ENCODE measurements at places on chromosomes 1 and 21. TPM values are rescaled to one million over a fixed set of nuclear protein-coding genes. Genes with fewer than 3 reads are reported as not detected.

LCE1D gene
- not detected for total RNA-seq

SPRR2G gene
- not detected for total RNA-seq

GSTM1 gene
- not detected for total RNA-seq

CCDC190 gene
- total RNA-seq = not detected

KPRP gene
- total RNA-seq = not detected

OR2T35 gene
- total RNA-seq = not detected

KRTAP11-1 gene
- not detected for total RNA-seq

ARPC5 gene
- total RNA-seq = 64.6 TPM

DNA sequence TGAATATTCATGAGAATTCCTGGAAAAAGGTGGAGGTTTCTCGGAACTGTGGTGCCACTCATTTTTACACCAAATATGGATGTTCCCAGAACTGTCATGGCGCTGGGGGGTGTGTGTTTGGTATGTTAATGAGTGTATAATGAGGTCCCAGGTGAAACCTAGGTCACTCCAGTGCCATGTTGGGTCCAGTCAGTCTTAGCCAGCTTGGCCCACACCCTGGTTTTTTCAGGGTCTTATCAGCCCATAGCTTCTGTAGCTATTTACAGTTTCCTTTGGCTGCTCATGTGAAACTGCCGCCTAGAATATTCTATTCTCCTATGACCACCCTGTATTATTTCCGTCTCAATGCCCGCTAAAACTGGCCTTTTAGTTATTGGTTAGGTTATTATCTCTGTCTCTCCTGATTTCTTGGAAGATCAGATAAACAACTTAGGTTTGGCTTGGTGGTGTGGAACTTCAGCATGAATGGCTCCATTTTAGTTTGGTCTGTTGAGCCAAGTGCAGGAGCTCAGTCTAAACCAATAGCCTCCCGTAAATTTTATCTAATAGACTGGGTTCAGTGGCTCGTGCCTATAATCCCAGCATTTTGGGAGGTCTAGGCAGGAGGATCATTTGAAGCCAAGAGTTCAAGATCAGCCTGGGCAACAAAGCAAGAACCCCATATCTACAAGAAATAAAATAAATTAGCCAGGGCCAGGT lies 42.1 kb upstream of the EDARADD start:
- no peak for DNase-seq

DNA sequence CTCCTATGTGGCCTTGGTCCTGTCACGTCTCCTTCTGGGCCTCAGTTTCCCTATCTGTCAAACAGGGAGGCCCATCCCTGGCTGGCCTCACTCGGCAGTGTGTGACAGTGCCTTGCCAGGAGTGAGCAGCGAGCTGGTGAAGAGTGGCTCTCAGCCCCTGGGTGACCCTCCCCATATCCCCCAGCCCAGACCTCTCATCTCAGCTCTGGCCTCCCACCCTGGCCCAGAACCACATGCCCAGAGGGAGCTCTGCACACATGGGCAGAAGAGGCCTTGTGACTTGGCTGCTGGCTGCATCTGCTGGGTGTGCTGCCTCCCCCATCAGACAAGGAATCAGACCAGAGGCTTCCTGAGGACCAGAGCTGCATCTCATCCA lies 19.5 kb upstream of the PADI1 start:
- DNase-seq = no peak

DNA sequence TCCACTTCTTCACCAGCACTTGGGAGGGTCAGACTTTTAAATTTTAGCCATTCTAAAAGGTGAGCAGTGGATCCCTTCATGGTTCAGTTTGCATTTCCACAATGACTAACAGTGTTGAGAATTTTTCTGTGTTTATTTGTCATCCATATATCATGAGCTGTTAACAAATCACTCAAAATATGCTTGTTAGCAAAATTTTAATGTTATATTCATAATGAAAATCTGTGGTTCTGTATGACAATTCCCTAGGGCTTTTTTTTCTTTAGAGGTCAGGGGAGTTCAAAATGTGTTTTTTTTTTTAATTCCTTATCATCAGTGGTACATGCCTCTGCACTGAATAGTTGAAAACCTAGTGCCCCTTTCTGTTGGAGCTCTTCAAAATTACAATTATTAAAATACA lies 682.2 kb upstream of the ADGRL2 start:
- no peak for DNase-seq

- DNase-seq = peak; percentile 66
Measured at GRCh38 chr1:188708795-188709535, 1768.7 kb downstream of the BRINP3 start.

DNA sequence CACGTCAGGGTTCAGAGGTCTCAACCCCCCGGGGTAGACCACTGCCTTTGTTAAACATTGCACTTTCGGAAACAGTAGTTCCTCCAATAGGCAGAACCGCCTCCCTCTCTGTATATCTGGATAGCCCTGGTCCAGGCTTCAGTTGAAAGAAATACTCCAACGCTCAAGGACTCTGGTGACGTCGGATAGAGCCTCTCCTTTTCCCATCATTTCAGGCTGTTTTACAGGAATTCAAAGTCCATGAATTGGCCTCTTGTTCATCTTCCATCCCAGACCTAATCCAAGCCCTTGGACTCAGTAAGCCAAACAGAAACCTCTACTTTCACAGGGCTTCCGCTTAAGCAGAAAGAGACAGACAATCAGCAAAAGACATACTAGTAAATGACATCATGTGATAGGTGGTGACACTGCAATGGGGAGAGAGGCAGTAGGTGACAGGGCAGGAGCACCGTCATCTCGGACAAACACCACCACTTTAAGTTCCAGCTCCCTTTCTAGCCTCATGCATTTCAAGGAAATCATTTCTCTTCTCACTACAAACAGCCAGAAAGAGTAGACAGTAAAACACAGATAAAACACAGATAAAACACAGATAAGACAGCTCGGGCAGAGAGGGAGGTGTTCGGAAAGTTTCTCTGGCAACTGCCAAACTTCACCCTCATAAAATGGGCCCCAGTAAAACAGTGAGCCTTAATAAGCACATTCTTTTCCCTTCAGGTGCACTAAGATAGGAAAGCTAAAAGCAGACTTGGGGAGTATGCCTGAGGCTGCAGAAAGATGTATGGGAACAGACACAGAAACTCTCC lies 2.3 kb upstream of the PLA2G2A start:
- DNase-seq = no peak
